Upper lobe of left lung (tissue), 6 donors: ENCODE measurements at places on chromosomes 1 and 21. TPM values are rescaled to one million over a fixed set of nuclear protein-coding genes. Genes with fewer than 3 reads are reported as not detected.

DSCAM gene
- under 0.01 TPM for total RNA-seq

OR2T29 gene
- total RNA-seq = not detected

AVPR1B gene
- not detected for total RNA-seq

SOAT1 gene
- total RNA-seq = 95.6 TPM

SDC3 gene
- 15.8 TPM for total RNA-seq

- no peak for DNase-seq
Observed at GRCh38 chr21:39647476-39647875, 34.7 kb downstream of the B3GALT5 start.

DNA sequence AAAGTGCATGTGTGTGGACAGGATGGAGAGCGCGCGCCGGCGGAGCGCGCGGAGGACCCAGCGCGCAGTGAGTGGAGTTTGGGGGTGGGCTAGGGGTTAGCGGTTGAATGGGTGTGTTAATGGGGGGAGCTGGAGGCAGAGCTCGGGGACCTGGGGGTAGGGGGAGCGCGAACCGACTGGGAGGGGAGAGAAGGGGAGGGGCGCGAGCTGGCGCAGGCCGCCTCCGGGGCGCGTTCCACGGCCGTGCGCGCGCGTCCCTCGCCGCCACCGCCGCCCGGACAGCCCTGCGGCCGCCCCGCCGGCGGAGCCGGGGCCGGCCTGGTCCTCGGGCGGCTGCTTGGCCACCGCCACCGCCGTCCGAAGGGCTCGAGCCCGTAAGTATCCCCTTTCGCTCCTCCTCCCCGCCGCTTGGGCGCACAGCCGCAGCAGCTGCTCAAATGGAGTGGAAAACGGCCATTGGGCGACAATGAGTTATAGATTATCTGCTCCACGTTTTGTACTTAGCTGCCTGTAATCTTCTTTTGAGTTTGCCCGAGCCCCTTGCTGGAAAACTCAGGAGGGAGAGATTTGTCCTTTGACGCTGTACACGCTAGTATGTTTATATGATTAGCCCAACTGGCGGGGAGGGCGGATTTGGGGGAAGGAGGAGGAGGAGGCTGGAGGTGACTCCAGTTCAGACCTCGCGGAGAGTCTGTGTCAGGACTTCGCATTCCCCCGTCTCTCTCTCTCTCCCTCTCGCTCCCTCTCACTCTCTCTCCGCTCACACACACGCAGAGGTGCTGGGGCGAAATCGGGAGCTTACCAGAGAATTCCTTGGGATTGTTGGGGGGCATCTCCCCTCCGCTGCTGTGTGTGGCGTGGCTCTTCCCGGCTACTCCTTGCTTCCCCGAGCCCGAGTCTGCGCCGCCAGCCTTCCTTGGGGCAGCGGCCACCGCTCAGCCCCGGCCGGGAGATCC, at the start of gene ADGRL2:
Gene ADGRL2, plus strand, starts transcription at position 240 of the 956 bp plus-strand sequence. CDS start 36,051 bp downstream, outside the sequence.
- peak; percentile 87 for DNase-seq

DNA sequence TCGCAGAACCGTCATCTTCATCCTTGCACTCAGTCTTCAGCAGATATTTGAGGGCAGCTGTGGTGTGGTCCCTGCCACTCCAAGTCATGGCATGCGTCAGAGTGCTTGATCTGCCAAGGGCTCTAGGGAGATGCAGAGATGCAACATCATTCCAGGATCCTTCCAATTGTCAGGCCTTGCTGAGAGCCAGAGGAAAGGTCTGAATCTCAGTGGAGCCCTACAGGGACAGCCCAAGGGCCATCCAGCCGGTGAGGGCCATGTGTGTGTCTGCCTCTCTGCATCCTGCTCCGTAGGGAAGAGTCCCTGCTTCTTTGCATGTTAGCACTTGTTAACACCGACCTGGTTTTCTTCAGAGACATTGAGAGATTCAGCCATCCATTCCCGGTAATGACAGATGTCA, 17.6 kb downstream of the MAPKAPK2 start:
- DNase-seq = no peak

DNA sequence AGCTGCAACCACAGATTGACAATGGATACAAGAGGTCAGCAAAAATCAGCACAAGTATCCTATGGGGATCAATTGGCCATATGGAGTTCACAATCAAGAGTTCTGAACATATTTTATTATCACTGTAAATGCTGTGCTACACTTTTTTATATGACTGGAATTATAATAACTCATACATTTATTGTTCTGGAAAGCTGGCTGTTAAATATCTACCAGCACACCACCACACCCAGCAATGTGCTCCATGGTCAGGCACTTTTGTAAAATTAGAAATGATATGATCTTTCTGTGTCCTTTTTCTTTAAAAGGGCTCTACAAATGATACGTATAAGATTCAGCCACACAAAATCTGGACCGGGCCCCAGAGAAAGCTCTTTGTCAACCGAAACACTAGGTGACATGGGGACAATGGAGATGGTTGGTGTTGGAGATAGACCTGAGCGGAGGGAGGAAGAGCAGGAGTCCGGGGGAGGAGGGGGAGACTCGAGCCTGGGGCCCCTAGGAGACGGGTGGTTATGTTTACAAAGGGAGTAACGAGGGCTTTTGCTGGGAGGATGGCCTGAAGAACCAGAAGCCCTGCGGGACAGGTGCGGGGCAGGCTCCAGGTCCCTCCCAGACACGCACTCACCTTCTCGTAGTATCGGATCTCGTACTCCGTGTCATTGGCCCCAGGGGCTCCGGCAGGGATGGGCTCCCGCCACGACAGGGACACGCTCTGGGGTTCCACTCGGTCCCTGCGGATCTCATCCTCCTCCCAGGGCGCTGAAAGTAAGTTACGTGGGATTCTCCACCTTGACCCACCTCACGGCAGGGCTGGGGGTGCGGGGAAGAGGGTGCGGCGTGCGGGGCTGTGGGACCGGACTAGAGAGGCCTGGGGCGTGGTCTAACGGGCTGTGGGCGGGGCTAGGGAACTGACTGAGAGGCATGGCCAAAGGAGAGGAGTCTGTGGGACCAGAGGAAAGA, 30.0 kb downstream of the EPHA10 start:
- DNase-seq = no peak

DNA sequence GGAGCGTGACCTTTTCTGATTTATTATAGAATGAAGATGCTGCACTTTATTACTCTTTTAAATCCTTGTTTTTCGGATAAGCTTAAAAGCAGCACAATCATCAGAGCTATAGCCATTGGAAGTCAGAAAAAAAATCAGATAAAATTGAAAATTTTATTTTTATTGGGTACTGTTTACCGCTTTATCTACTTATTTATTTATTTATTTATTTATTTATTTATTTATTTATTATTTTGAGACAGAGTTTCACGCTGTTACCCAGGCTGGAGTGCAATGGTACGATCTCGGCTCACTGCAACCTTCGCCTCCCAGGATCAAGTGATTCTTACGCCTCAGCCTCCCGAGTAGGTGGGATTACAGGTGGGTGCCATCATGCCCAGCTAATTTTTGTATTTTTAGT, 83.1 kb upstream of the CHRM3 start:
- no peak for DNase-seq

DNA sequence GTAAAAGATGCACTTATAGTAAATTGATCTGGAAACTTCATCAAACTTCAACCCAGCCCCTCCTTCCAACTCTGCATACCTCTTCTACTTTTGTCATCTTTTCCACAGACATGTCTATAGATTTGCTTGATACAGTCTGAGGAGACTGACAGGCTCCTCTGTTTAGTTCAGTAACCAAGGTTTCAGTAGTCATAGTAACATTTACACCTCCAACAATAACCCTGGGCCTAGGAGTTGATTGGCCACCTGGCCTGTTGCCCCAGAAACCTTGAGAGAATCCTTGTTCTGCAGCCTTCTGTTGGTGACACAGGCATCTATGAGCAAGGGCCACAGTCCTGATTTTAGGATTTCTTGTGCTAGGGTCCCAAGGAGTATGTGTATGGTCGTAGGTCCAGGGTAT, at the start of gene CFAP141:
Gene CFAP141, minus strand, starts transcription at position 138 of the 400 bp plus-strand sequence. Its CDS starts 26 bp downstream, at position 112.
- no peak for DNase-seq

- DNase-seq = no peak
Observed at GRCh38 chr1:56266359-56266758, 313.0 kb downstream of the PLPP3 start.

DNA sequence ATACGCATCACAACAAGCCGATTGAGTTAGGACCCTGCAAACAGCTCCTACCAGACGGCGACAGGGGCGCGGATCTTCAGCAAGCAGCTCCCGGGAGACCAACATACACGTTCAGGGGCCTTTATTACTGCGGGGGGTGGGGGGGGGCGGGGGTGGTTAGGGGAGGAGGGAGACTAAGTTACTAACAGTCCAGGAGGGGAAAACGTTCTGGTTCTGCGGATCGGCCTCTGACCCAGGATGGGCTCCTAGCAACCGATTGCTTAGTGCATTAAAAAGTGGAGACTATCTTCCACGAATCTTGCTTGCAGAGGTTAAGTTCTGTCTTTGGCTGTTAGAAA, 162.0 kb downstream of the RUNX1 start:
- DNase-seq = no peak

DNA sequence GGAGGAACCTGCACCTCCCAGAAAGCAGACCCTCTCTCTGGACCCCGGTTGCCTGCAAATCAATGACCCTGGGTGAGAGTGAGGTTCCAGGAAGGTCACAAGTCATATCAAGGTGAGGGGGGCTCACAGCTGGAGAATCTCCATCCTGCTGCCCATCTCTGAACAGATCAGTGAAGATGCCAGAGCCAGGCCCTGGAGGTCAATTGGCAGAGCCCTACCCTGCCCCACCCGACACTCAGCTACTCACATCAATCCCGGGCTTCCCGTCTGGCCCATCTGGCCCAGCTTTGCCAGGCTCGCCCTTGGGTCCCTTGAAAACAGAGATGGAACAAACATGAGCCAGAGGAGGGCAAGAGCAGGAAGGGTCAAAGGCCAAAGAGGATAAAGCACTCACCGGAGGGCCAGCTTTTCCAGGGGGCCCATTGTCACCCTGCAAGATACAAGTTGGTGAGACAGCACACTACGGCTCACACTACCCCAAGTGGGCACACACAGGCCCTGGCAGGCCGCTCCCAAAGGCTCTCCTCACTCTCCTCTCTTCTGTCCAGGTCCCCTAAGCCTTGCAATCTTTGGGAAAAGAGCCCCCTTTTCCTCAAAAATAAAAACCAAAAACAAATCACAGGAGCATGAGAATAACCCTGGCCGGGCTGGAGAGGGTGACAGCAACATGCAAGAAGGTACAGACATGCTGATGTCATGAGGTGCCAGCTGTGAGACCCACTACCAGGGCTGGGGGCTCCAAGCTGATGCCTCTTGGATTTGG, 2.9 kb downstream of the COL9A2 start:
- no peak for DNase-seq

- no peak for DNase-seq
Observed at GRCh38 chr1:68173936-68174737, 58.2 kb downstream of the WLS start.

GRCh38 chr21:17758683-17759082, 60.5 kb downstream of the C21orf91 start:
- no peak for DNase-seq
